ENCODE measurements at places on chromosomes 12 and 14. TPM values are rescaled to one million over a fixed set of nuclear protein-coding genes. Genes with fewer than 3 reads are reported as not detected.

DNA sequence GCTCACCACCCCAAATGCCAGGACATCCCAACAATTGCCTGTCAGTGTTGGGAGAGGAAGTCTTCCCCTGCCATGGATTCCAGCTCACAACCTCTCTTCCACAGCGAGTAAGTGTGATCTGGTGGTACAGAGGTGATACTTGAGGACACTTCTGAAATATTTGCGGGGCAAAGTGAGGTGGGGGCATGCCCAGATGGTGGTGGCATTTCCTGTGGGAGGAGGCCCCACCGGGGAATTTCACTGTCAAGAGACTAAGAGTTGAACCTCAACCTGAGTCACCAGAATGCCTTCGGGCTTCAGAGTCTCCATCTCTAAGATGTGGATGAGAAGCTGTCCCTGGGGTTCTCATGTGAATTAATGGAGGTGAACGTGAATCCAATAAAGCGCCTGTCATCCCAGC, 122.3 kb upstream of the RFLNA start:
- no peak for DNase-seq
- no peaks in the 10 kb centered on the region for H3K36me3 ChIP-seq
- H3K27ac ChIP-seq = no peak overlapping the region
- no peak overlapping the region for H3K4me3 ChIP-seq
- no peaks in the 10 kb centered on the region for H3K27me3 ChIP-seq
- no peaks in the 10 kb centered on the region for H3K4me1 ChIP-seq

GRCh38 chr12:132194556-132194955, 50.3 kb downstream of the NOC4L start:
- H3K4me3 ChIP-seq = no peak overlapping the region
- no peak overlapping the region for H3K27ac ChIP-seq
- H3K27me3 ChIP-seq = no peaks in the 10 kb centered on the region
- peaks cover 9% of the 10 kb centered on the region for H3K4me1 ChIP-seq

DNA sequence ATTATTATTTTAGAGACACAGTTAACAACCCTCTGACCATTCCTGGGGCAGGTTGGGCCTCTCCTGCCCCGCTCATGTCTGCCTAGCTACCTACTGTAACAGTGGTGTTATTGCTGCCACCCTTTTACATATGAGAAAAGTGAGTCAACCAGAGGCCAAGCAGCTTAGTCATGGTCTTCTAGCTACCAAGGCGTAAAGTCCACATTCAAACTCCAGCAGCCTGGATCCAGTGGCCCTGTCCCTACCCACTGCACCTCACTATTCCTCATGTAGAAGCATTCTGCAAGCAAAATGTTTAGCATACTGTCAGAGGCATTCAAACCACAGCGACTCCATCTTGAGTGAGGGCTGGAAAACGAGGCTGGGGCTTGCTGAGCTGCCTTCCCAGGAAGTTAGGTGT, 95.8 kb downstream of the SLC15A4 start:
- H3K36me3 ChIP-seq = no peaks in the 10 kb centered on the region
- H3K4me3 ChIP-seq = no peak overlapping the region
- DNase-seq = no peak

- H3K4me1 ChIP-seq = peaks cover 12% of the 10 kb centered on the region
- H3K36me3 ChIP-seq = peaks cover 4% of the 10 kb centered on the region
- no peak overlapping the region for H3K27ac ChIP-seq
- H3K4me3 ChIP-seq = no peak overlapping the region
- DNase-seq = no peak
- H3K27me3 ChIP-seq = peaks cover 7% of the 10 kb centered on the region
These were observed 68.6 kb downstream of the DNAH10 start for GRCh38 chr12:123830675-123831074.

GRCh38 chr12:52600071-52600470, 1.2 kb downstream of the KRT72 start:
- H3K36me3 ChIP-seq = no peaks in the 10 kb centered on the region
- peaks cover 7% of the 10 kb centered on the region for H3K27me3 ChIP-seq
- H3K4me3 ChIP-seq = no peak overlapping the region
- peaks cover 29% of the 10 kb centered on the region for H3K4me1 ChIP-seq
- no peak for DNase-seq

DNA sequence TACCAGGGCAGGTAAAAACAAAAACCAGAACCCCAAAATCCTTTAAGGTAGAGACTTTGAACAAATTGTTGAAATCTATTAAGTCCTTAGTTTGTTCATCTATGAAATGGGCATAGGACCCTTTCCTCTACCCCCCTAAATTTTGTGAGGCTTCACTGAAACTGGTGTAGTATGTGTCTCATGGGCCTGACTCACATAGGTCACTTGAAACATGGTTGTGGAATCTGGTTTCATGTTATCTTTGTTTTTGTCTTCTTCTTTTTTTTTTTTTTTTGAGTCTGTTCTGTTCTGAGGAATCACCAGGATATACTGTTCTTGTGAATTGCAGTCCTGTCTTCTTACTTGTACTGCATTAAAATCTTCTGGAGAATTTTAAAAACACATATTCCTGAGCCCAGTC, 202.2 kb downstream of the KTN1 start:
- H3K27me3 ChIP-seq = no peaks in the 10 kb centered on the region
- no peak overlapping the region for H3K27ac ChIP-seq
- no peak overlapping the region for H3K4me3 ChIP-seq
- DNase-seq = no peak

GRCh38 chr14:33150666-33151428, 212.2 kb downstream of the NPAS3 start:
- H3K27me3 ChIP-seq = no peaks in the 10 kb centered on the region
- no peaks in the 10 kb centered on the region for H3K4me1 ChIP-seq
- H3K36me3 ChIP-seq = no peaks in the 10 kb centered on the region
- no peak overlapping the region for H3K4me3 ChIP-seq

DNA sequence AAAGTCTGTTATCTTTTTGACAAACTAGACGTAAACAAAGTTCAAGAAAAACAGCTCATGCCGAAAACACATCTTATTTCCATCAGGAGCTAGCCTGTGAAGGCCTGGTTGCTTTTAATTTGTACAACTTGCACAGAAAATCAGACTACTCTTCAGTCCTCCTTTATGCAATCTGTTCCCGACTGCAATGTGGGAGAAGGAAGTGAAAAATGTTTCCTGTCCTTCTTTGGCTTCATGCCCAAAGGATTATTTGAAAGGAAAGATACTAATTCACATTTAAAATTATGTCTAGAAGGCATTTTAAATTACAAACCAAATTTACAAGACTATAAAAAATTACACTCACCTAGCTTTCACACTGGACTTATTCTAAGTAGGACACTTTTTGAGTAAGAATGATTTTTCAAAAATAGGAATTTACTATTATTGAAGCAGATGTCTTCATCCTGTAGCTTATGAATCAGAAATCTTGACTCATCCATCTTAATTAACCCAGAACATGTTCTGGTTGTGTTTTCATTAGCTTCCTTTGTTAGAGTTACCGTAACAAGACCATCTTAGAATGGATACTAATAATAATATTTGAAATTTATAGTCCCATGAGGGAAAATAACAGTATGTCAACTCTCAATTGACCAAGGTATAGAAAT, 272.6 kb downstream of the PRKD1 start:
- H3K27me3 ChIP-seq = no peaks in the 10 kb centered on the region
- no peak overlapping the region for H3K4me3 ChIP-seq
- no peak for DNase-seq
- H3K27ac ChIP-seq = no peak overlapping the region

Gene FOXN3
- 157 TPM for total RNA-seq

Gene CYP46A1
- total RNA-seq = 0.09 TPM
